HCT116 (cell line): ENCODE measurements at places on chromosomes 1 and 21. TPM values are rescaled to one million over a fixed set of nuclear protein-coding genes. Genes with fewer than 3 reads are reported as not detected.

SPATA46 gene
- total RNA-seq: not detected

LRRIQ3 gene
- total RNA-seq: 1.1 TPM

CD84 gene
- total RNA-seq: 0.02 TPM

DNA sequence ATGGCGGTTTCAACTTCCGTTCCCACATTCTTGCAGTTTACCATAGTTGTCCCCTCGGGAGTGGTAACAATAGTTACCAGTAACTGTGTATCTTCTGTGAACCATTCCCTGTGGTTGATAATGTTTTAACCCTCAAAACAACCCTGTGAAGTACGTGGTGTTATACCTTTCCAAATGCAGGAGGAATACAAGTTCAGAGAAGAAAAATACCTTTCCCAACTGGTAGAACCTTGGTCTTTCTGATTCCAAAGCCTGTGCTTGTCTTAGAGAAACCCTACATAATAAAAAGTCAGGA, 789 bp downstream of the BTF3L4 start:
- no peak for DNase-seq

GRCh38 chr1:210250998-210251679, 18.5 kb downstream of the SERTAD4 start:
- DNase-seq: peak; percentile 15

GRCh38 chr1:237139732-237140131, 97.7 kb downstream of the RYR2 start:
- no peak for DNase-seq

- DNase-seq: no peak
Observed at GRCh38 chr1:175073061-175073460, 5.4 kb downstream of the TNN start.

DNA sequence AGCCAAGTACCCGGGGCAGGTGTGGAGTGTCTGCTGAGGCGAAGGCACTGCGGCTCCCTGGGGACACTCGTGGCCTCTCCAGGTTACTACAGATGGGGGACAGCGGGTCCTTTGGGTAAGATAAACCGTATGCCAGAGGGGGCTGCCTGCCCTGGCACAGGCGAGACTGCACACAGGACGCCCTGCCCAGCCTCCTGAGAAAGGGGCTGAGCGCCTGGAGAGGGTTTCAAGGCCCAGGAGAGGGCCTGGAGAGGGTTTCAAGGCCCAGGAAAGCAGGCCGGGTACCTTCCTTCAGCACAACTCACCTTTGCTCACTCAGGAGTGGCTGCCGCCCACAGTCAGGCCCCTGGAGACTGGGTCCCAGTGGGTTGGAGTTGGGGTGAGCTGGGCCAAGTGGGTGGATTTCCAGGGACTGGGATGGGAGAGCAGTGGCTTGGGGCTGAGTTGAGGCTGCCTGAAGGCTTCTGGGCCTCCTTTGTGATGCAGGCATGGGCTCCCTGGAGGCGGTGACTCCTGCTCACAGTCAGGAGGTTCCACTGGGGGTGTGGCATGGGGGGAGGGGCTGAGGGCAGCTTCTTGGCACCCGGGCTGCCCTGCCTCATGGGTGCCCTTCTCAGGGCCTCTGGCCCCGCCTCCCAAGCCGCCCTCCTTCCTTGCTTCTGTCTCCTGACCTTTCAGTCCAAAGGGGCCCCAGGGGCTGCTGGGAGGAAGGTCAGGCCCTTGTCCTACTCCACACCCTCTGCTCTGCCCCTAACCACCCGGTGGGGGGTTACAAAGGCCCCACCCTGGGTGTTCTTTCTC, at the start of gene MMEL1:
TSS of gene MMEL1 (minus strand) at position 456 of the 801 bp plus-strand sequence. CDS start 3,532 bp downstream, outside the sequence.
- no peak for DNase-seq

- no peak for DNase-seq
Observed at GRCh38 chr21:29083306-29083705, 9.9 kb upstream of the CCT8 start.

DNA sequence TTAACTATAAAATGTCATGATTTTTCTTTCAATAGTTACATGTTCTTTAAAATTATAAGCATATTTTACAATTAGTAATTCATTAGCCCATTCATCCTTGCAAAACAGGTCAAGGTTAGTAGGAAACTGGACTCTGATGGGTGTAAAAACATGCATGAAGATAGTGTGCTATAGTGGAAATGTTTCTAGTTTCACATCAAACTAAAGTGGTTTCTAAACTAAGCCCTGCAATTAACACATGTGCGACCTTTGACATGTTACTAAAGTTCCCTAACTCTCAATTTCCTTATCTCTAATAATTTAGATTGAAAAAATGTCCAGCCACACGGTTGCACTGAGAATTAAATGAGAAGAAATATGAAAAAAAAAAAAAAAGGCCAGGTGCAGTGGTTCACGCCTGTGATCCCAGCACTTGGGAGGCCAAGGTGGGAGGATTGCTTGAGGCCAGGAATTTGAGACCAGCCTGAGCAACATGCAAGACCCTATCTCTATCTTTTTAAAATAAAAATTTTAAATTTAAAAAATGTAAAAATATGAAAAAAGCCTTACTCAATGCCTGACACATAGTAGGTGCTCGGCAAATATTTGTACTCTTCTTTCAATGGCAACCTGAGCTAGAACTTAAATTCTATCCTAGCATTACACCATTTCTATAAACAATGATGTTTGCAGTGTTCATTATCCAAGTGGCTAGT, 44.1 kb upstream of the PALMD start:
- DNase-seq: no peak

DNA sequence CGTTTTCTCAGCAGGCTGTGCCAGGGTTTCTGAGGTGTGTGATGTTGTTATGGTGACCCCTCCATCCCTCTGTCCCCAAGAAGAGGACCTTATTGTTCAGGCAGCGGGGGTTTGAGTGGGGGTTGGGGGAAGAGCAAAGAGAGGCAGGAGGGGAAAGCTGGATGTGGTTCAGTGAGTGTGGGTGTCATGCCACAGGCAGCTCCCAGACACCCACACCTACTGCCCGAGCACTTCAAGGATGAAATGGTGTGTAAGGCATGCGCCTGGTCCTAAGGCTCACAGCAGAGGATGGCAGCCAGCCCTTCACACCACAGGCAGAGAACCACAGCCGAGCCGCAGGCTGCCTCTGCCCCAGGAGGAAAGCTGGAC, 49.9 kb upstream of the STUM start:
- no peak for DNase-seq

DNA sequence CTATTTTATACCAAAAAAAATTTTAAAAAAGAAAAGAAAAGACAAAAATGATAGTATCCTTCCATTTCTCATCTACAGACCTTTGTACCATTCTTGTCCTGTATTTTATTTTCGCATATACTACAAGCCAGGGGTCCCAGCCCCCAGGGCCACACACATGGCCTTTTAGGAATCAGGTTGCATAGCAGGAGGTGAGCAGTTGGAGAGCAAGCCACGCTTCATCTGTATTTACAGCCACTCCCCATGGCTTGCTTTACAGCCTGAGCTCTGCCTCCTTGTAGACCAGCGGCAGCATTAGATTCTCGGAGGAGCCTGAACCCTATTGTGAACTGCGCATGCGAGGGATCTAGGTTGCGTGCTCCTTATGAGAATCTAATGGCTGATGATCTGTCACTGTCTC, 39.8 kb downstream of the RASSF5 start:
- no peak for DNase-seq

- no peak for DNase-seq
Observed at GRCh38 chr1:43280692-43281091, 4.7 kb downstream of the C1orf210 start.

GRCh38 chr1:102800406-102800805, 307.9 kb downstream of the COL11A1 start:
- DNase-seq: no peak
